ENCODE measurements at places on chromosomes 1 and 21.

- DNase-seq: no peak
Observed at GRCh38 chr1:16267690-16268180, 30.8 kb upstream of the CPLANE2 start.

GRCh38 chr21:29829564-29830275, 110.1 kb downstream of the GRIK1 start:
- DNase-seq: no peak

DNA sequence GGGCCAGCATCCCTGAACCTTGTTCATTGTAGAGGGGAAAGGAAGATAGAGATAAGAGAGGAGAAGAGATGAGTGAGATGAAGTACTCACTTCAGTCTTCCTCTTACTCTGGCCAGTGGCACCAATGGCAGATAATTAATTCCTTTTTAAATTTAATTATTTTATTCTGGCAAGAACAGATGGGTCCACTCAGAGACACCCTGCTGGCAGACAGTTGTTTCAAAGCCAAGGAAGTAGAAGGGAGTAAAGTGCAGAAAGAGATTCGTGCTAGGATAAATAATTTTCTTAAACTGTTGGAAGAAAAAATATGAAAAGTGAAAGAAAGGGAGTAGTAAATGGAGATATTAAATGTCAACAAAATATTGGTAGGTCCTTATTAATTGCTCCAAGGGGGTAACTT, 7.7 kb upstream of the GJA5 start:
- DNase-seq: no peak

DNA sequence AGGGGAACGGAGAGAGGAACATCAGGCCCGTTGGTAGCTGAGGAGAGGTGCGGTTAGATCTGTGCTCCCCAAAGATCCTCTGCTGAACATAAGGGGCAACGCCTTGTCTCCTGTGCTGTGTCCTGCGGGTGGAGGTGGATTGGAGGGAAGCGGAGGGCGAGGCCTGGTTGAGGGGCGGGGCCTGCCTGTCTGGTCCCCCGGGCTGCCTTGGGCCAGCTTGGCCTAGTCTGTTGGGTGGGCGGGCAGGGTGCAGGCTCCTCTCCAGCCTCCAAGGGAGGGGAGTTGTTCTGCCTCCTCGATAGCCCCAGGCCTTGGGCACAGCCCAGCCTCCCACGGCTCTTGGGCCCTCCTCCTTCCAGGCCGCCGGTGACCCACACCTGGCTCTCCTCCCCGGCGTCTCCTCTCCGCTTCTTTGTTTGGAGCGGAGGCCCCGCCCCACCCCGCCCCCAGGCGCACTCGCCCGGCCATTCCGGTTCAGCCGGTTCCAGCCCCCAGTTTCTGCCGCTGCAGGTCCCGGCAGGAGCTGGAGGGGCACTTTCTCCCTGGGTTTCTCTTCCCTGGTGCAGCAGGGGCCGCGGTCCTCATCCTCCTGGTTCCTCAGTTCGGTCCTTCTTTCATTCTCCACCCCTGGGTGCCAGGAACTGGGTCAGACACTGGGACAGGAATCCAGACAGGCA, 19.4 kb downstream of the PTPRF start:
- no peak for DNase-seq

GRCh38 chr1:211625040-211625439, 46.1 kb upstream of the SLC30A1 start:
- DNase-seq: peak; percentile 71

DNA sequence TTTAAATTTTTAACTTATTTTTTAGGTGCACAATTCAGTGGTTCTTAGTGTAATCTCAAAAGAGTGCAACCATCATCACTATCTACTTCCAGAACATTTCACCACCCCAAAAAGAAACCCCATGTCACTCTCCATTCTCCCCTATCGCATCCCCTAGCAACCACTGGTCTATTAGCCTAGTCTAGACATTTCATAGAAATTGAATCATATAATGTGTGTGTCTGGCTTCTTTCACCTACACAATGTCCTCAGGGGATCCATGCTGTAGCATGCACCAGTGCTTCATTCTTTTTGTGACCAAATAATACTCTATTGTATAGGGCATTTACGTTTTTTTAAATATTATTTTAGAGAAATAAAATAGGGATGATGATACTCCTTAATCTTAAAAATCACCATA, 64.7 kb downstream of the JAK1 start:
- no peak for DNase-seq

DNA sequence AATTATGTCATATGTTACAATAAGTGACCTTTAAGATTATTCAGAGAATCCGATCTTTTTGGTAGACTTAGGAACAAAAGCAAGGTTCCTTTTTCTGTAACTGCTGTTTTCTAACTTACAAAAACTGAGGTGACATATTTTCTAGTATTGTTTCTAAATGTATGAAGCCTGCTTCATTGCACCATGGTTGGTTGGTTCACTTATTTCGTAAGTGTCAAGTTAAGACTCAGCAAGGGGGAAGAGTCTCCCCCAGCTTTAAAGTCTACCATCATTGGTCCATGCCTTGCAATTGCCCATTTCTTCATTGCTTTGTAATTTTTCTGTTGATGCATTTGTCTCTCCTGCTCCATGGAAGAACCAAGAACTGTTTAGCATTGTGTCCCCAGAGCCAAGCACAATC, 136.9 kb downstream of the DISC1 start:
- DNase-seq: no peak

DNA sequence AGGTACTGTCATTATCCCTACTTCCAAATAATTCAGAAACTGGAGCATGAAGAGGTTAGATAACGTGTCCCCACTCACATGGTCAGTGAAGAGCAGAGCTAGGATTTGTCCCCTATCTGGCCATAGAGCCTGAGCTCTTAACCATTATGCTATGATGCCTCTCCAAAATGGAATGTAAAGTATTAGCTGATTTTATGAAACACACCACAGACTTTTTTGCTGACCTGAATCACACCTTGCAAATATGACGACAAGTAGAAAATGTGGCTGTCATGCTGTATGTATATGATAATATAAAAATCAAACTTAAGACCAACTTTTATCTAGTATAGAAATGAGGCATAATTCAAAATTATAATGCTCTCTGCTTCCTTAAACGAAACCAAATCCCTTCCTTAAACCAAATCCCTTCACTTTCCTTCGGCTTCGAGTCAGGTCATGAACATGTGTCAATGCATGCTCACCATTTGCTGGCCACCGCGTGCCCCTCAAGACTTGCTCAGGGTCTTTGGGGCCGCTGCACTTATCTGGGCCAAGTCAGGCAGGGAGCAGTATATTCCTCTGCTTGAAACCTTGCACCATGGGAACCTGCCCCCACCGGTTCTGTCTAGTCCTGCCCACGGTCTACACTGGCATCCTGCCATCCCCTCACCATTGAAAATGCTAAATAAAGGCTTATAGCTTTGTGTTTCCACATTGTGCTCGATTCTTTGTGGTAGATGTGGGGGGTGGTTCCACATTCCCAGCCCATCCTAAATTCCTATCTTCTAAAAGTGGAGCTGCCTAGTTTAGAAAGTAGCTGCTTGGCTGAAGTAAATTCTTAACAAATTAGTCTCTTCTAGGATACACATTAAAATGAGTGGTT, 1.6 kb upstream of the TMCC2 start:
- no peak for DNase-seq

GRCh38 chr1:61012341-61012761, 70.0 kb upstream of the NFIA start:
- DNase-seq: no peak

GRCh38 chr1:18121072-18121820, 13.6 kb downstream of the IGSF21 start:
- DNase-seq: no peak

- DNase-seq: no peak
Observed at GRCh38 chr1:183838221-183838620, 33.3 kb downstream of the RGL1 start.

DNA sequence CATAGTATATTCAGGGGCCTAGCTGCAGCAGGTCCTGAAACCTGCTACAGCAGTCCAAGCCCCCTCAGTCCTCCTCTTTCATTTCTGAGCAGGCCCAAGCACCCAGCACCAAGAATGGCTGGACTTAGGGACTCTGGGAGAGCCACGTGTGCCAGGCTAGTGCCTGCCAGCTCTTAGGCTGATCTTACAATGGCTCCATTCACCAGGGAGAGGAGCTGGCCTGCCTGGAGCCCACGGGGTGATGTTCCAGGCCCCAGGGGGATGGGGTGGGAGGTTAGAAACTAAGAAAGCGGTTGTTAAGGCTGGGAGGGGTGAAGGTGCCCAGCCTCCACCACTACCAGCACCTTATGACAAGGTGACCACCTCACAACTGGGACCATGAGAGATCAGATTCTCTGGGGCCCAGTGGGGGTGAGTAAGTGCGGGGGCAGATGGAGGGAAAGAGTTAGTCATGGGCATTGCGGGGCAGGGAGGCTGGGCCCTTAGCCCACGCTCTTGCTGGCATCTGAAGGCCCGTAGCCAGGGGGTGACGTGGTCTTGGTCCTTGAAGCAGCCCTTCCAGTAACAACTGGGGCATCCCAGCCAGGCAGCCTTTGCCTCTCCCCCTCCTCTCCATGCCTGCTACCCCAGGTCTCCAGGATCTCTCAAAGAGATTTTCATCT, 30.3 kb upstream of the CLIC4 start:
- no peak for DNase-seq

- no peak for DNase-seq
Observed at GRCh38 chr1:100075773-100076172, 57.0 kb downstream of the SASS6 start.
